ENCODE measurements at places on chromosomes 1 and 21.
A peak's percentile ranks its signal among the peaks of the same experiment; 100 is the strongest.

- DNase-seq: no peak
These were observed 121.5 kb downstream of the CASZ1 start for GRCh38 chr1:10674700-10675609.

DNA sequence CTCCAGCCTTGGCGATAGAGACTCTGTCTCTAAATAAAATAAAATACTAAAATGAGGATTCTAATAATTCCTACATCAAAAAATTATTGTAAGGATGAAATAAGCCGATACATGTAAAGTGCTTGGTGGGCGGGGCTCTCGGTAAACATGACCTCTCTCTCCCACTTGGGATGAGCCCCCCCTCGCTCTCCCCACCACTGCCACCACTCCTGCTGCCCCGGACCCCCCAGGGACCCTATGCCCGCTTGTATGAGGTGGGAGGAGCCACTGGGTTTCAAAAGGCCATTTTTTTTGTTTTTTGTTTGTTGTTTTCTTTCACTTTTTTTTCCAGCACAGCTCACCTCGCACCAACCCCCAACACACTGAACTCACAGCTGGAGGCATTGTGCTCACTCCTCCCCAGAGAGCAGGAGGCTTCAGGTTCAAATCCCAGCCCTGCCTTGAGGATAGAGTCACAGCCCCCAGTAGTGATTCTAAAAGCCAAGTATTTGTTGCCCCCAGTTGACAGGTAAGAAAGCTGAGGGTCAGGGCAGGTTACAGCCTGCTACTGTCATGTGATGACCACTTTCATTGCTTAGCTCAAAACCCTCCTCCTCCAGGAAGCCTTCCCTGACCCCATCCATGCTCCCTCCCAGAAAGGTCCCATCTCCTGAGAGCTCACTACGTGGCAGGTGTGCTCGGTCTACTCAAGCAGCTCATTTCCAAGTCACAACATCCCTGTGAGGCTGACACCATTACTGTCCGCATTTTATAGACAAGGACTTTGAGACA lies 4.2 kb downstream of the SDC3 start:
- no peak for DNase-seq

GRCh38 chr1:224720216-224720615 lies 104.1 kb downstream of the CNIH3 start:
- DNase-seq: no peak

DNA sequence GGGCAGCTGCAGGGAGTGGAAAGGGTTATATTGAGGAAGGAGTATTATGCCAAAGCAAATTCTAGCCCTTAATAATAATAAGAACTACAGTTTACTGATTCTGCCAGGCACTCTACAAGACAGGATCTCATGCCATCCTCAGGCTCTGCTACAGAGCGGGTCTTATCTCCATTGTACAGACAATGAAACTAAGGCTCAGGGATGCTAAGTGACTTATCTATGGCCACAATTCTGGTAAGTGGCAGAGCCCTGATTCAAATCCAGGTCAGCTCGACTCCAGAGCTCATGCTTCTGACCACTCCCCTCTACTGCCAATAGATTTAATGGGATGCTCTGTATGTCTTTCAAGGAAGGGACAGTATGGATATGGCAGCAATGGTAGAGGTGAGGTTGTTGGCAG lies 146.1 kb upstream of the CD34 start:
- no peak for DNase-seq

GRCh38 chr1:7621334-7622219 lies 149.5 kb upstream of the VAMP3 start:
- DNase-seq: no peak

GRCh38 chr1:230065571-230065970 lies 1.5 kb upstream of the GALNT2 start:
- no peak for DNase-seq

- no peak for DNase-seq
These were observed 37.3 kb upstream of the HTR1D start for GRCh38 chr1:23254584-23254983.

GRCh38 chr1:78839704-78840277 lies 166.7 kb downstream of the ADGRL4 start:
- no peak for DNase-seq

DNA sequence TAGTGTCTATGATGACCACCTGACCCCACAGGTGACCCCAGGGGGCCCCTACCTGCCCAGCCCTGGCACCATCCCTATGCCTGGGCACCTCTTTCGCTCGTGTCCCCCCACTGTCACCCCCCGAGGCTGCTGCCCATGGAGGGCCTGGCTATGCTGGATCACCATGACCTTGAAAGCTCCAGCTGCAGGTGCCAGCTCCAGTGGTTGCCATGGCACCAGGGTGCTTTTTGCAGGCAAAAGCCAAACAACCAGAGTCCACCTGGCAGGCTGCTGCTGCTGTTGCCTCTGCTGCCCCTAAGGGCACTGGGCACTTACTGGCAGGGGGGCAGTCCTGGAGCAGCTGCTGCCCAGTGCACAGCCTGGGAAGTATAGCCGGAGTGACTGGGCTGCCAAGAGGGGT lies 21.7 kb downstream of the ETNK2 start:
- no peak for DNase-seq

- DNase-seq: no peak
These were observed 3.2 kb upstream of the KIAA0040 start for GRCh38 chr1:175195798-175196197.

- DNase-seq: no peak
These were observed 11.3 kb downstream of the THEM4 start for GRCh38 chr1:151897991-151898431.

- DNase-seq: no peak
These were observed 3.1 kb downstream of the ACAP3 start for GRCh38 chr1:1304331-1305299.

GRCh38 chr1:44609412-44609767 lies 64.9 kb downstream of the TMEM53 start:
- no peak for DNase-seq

DNA sequence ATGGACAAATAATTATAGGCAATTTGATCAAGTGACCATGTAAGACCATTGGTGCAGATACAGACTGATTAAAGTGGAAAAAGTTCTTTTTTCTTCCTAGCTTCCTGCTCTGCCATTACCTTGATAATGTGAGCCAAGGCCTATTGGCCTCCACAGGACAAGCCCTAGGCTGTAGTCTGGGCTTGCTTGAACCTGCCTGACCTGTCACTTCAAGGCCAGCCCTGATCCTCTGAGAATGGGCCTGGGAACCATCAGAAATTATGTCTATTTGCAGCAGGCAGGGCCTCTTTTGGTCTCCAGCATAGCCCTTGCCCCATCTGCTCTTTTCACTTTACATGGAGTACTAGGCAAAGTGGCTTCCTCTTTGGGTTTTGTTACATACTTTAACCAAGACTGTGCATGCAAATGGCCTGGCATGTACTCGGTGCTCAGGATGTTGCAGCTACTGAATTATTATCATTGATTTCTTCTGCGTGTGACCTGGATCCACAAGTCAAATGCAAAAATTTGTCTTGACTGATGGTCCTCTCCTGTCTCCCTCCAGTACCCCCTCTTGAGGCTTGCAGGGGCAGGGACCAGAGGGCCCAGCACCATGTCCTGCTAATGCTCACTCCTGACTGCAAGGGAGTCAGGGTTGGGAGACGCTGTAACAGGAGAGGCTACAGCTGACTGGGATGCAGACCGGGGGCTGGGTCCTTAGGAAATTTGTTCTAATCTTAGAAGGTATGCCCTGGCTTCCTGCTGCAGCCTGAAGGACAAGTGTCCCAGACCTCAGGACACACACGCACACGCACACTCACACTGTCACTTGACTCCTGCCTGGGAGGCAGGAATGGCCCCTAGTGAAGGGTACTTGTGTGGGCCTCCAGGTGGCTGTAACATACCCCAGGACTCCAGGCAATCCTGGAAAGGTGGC lies 39.4 kb downstream of the RCSD1 start:
- DNase-seq: no peak

GRCh38 chr21:16605597-16605996 lies 875.8 kb downstream of the USP25 start:
- DNase-seq: no peak

- DNase-seq: peak; percentile 1
These were observed 692 bp upstream of the RALGPS2 start for GRCh38 chr1:178724376-178724727.

DNA sequence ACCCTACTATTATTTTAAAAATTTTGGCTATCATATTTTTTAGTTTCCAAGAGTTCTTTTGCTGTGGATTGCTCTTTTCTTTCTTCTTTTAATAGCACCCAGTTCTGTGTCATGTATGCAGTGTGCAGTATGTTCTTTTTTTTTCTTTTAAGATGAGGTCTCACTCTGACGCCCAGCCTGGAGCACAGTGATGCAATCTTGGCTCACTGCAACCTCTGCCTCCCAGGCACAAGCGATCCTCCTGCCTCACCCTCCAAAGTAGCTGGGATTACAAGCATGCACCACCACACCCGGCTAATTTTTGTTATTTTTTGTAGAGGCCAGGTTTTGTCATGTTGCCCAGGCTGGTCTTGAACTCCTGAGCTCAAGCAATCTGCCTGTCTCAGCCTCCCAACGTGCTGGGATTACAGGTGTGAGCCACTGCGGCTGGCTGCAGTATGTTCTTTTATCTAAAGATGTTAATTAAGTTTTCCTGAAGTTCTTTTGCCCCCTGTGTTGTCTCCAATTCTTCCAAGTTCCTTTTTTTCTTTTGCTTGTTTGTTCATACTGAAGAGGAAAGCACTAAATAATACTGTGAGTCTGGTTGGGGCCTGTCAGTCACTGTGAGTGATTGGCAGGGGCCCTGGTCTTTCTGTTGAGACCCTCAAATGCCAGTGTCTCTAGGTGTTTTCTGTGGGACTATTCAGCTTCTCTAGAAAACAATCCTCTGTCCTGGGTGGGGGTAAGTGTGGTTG lies 17.5 kb upstream of the TTC22 start:
- DNase-seq: no peak

DNA sequence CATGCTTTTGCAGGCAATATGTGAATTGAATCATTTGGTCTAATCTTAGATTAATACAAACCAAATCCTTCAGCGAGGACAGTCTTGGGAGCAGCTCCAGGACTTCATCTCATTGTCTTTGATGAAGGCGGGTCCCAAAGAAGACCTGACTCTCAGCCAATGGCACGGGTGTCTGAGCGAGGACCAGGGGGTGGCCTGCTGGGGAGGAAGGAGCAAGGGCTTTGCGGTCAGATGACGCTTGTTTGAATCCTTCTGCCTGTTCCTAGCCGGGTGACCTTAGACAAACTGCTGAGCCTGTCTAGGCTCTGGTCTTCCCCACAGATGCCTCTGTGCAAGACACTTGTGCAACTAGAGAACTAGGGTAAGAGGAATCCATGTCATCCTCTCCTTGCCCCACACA lies 312.1 kb upstream of the VAMP3 start:
- DNase-seq: no peak
